ENCODE measurements at places on chromosomes 3 and 15.

DNA sequence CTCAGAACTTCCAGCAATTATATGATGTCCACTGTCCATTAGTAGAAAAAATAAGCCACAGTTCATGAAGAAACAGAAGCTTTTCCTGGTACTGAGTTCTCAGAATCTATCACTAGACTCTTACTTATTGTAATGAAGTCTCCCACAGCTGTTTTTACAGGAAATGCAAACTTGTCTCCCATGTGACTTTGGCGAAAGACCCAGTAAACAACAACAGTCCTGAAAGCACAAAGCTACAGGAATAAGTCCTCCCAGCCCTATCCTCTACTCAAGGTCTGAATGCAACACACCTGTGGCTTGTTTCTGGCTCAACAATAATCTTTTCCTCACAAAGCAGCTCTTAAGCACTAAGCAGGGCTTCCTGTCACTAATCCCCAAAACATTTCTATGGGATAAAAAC lies 55.9 kb downstream of the EOMES start:
- DNase-seq, result no peak

GRCh38 chr3:133230195-133230594 lies 169.7 kb upstream of the BFSP2 start:
- DNase-seq, result no peak

DNA sequence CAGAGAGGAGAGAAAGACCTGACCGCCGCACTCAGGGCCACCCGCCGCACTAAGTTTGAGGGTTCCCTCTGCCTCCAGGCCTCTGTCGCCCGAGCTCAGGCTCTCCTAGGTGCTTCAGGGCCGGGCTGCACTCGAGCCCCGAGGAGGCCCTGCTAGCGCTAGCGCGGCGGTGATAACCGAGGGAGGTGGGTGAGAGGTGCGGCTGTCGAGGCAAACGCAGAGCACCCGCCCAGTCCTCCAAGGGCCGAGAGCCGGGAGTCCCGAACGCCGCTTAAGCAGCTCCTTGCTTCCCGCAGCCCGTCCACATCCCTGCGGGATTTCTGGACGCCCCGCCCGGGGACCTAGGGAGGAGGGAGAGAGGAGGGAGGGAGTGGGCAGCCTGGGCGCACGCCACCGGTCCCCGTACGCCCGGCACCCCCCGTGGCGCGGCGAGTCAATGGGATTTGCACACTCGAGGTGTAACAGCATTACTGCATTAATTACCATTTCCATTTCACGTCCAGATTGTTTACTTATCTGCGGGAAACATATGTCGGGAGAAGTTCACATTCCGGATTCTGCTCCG lies 6.8 kb downstream of the SOX14 start:
- no peak for DNase-seq

- no peak for DNase-seq
Measured at GRCh38 chr3:157418104-157418503, 18.5 kb upstream of the PTX3 start.

DNA sequence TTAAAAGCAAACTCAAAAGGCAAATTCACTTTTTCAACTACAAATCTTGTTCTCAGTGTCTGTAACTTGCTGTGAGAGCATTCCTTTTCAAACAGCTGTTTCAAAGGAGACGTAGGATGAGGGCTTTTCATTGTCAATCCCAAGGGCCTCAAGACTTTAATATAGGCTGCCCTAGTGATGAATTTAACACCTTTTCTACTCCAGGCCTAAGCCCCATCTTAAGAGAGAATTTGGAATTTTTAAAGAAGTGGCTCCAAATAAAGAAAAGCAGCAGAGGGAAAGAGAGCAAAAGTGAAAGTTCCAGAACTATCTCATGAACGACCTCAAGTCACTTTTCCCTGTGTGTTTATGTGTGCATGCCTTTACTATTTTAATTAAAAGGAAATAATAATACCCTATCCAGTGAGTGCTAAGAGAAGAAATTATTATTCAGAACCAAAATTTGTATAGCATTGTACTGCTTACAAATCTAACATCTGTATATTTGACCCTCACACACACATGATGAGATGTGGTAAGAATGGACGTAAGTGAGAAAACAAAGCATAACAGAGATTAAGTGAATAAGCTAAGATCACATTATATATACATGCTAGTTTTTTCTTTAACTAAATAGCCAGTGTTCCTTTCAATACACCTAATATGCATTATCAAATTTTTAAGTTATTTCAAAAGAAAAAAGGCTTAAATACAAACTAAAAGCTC lies 196.4 kb downstream of the VGLL3 start:
- DNase-seq, result no peak

DNA sequence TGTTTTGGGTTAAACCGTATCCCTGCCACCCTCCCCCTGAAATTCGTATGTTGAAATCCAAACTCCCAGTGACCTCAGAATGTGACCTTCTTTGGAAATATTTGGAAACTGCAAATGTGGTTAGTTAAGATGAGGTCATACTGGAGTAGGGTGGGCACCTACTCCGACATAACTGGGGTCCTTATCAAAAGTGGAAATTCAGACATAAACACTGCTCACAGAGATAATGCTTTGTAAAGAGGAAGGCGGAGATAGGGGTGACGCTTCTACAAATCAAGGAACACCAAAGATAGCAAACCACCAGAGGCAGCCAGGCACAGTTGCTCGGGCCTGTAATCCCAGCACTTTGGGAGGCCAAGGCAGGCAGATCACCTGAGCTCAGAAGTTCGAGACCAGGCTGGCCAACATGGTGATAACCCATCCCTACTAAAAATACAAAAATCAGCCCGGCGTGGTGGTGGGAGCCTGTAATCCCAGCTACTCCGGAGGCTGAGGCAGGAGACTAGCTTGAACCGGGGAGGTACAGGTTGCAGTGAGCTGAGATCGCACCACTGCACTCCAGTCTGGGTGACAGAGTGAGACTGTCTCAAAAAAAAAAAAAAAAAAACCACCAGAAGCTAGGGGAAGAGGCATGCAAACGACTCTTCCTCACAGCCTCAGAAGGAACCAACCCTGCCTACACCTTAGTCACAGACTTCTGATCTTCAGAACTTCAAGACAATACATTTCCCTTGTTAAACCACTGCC lies 51.1 kb upstream of the CHD2 start:
- DNase-seq, result peak; percentile 35

GRCh38 chr3:61824553-61825135 lies 263.3 kb downstream of the PTPRG start:
- DNase-seq, result no peak

- no peak for DNase-seq
Measured at GRCh38 chr15:75176396-75176761, 25.3 kb upstream of the C15orf39 start.

- no peak for DNase-seq
Measured at GRCh38 chr15:82950295-82950694, 2.2 kb downstream of the HOMER2 start.

DNA sequence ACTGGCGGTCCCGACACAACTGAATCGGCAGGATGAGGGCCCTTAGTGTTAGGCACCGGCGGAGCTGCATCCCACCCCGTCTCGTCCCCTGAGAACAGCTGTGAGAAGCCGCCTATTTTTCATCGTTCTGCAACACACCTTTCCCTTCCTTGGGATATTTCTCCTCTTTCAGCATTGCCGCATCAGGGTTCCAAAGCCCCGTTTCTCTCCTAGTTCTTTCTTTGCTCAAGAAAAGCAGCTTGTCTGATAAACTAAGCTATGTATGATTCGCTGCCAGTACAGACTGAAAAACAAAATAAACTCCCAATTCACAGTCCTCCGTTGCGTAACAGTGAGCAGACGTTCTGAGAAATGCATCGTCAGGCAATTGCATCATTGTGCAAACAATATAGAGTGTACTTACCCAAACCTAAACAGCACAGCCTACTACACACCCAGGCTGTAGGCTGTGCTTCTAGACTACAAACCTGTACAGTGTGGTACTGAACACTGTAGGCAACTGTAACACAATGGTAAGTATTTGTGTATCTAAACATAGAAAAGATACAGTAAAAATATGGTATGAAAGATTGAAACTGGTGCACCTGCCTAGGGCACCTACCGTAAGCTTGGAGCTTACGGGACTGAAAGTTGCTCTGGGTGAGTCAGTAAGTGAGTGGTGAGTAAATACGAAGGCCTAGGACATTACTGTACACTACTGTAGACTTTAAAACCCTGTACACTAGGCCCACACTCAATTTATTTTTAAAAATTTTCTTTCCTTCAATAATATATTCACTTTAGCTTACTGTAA lies 8.9 kb upstream of the ADAMTS17 start:
- no peak for DNase-seq

GRCh38 chr3:128783774-128784173 lies 57.8 kb downstream of the RAB7A start:
- DNase-seq, result no peak

GRCh38 chr15:82855286-82856100 lies 46.1 kb downstream of the WHAMM start:
- no peak for DNase-seq

DNA sequence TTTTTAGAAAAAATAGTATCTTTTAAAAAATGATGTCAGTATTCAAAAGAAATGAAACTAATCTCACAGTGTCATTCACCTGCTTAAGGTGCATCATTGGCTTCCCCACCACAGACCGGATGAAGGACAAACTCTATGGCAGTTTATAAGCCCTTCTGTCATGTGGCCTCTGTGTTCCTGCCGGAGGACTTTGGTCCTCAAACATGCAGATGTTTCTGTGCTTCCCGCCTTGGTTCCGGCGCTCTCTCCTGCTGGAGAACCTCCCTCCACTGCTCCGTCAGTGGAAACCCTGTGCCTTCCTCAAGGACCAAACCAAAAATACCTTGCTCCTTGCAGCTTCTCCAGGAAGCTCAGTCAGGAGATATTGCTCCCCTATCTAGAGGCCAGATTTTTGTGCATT lies 326.3 kb downstream of the UACA start:
- DNase-seq, result no peak

DNA sequence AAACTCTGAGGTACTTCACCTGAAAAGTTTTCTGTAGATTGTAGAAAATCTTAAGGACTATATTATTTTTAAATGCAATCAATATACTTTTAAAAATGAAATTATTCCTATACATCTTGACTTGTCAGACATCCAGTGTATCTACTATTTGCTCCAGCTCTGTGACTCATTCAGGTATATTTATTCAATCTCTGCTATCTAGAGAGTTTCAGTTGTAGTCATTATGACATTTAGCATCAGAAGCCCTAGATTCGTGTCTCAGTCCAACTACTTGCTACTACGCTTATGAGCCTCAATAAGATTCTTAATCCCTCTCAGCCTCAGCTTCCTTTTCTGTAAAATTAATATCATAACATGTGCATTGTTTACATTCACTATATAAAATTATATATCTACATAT lies 22.3 kb upstream of the EIF1B start:
- DNase-seq, result no peak

DNA sequence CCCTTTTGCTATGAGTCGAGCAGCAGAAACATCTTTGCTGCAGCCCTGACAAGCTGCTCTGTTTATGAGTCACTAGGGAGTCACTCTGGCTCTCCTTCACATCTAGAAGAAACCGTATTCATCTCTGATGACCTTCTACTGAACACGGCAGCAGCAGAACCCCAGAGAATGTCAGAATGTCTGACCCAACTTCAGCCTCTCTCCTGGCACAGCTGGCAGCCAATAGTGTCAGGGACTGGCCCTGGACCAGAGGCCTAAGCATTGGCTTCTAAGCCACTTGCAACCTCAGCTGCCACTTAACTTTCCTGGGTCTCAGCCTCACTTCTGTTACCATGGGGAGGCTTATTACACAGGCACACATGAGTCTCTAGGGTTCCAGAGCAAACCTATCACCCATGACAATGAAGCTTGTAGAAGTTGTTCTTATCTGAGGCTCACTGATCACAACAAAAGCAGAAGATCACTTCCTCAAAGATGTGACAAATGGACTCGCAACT lies 184.1 kb upstream of the TLE3 start:
- DNase-seq, result no peak

- DNase-seq, result no peak
Measured at GRCh38 chr3:12392101-12392878, 92.0 kb upstream of the TSEN2 start.

DNA sequence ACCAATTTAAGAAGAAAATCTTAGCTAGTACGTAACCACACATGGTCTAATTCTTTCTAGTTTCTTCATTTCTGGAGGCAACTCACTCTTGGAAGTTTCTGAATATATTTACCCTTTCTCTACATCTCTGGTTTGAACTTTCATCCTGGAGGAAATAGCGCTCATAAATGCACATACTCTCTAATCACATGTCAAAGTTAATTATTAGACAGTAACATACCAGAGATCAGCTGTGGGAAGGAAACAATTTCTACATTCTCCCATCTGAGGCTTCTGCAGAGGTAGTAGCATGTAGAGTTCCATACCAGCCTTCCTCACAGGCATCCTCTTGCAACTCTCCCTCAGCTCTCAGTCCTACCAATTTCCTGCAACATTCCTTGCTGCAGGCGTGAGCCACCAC lies 132.5 kb downstream of the RBPMS2 start:
- no peak for DNase-seq

GRCh38 chr3:18886331-18886730 lies 262.0 kb upstream of the KCNH8 start:
- no peak for DNase-seq

DNA sequence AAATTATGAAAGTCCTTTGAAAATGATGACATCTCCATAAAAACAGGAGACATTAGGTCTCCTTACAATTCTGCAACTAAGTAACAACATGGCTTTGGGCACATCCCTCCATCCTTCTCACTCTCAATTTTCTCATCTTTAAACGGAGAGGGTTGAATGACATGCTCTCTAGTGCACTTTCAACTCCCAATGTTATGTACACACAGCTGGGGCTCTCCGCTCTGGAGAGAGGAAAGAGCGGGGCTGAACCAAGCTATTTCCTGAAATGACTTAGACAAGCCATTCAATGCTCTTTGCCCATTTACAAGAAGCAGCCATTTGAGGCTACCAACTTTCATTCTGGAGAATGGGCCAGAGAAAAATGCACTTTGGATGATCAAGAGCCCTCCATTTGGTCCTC lies 144.2 kb upstream of the BNIP2 start:
- DNase-seq, result no peak

GRCh38 chr3:49716169-49716568 lies 3.3 kb downstream of the AMIGO3 start:
- DNase-seq, result no peak

DNA sequence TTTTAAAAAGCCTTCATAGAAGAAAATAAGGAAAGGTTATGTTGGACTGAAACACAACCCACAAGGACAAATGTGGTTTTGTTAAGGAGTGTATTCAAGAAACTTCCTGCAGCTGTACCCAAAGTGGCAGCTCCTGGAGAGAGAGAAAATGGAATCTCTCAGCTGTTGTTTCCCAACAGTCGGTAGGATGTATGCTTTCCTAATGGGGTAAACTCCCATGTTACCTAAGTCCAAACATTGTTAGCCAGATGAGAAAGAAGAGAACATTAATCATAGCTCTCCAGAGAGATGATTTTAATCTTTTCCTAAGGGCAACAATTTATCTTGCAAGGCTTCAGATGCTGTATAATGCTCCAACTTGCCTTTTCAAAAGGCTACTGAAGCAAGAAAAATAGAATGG lies 22.6 kb upstream of the TEX9 start:
- no peak for DNase-seq
